ENCODE measurements at places on chromosomes 3 and 15.
A peak's percentile ranks its signal among the peaks of the same experiment; 100 is the strongest.

GRCh38 chr3:187735837-187736236, 9.4 kb downstream of the BCL6 start:
- DNase-seq: no peak

DNA sequence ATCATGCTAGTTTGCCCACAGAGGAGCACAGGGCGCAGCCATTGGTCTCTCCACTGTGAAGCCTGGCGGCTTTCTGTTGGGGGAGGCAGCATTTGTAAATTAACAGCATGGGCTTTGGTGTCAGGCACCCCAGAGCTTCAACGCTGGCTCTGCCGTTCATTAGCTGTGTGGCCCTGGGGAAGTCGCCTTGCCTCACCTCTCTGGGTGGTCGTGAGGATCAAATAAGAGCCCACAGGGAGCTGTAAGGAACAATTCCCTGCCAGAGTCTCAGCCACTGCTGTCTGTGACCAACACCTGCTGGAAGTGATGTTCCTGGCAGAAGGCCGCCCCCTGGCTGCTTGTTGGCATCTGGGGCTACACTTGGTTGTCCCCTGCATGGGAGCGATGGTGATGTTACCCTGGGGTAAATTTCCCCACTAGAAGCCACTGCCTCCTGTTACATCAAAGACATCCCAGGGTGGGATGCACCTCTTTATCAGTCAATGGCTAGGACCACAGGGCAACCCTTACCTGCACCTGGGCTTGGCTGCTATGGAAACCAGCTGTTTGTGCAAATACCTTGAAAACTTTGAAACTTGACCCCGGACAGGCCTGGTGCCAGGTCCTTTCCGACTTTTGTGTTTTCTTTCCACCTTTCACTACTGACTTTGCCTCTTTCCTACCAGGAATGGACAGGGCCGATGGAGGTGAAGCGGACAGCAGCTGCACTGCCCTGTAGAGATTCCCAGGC, 36.9 kb downstream of the DNASE1L3 start:
- DNase-seq: no peak

DNA sequence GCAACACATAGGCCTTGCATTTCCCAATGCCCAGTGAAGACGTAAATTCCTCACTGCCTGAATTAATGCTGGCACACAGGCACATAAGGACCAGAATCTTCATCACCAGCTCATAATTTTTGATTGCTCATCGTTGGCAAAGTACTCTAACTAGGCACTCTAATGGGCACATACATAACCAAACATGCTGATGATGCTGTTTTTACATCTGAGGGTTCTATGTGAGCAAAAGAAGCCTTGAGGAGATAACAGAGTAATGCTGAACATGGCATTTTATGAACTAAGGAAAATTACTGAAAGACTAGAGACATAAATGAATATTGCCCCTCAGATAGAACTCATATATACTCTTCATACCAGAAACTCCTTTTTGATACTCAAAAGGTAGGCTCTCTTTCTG, 387.4 kb downstream of the EPHA6 start:
- DNase-seq: no peak

GRCh38 chr3:160822936-160823335, 66.9 kb downstream of the PPM1L start:
- DNase-seq: no peak

- no peak for DNase-seq
These were observed 232.1 kb downstream of the NECTIN3 start for GRCh38 chr3:111303760-111304159.

GRCh38 chr15:74127954-74128784, 2.2 kb upstream of the ISLR2 start:
- DNase-seq: no peak

GRCh38 chr15:45603881-45604280, 16.7 kb downstream of the BLOC1S6 start:
- no peak for DNase-seq

- peak; percentile 9 for DNase-seq
These were observed 32.8 kb upstream of the MRPL3 start for GRCh38 chr3:131535596-131535995.

GRCh38 chr3:157093096-157093495, 66.9 kb downstream of the CCNL1 start:
- DNase-seq: no peak

DNA sequence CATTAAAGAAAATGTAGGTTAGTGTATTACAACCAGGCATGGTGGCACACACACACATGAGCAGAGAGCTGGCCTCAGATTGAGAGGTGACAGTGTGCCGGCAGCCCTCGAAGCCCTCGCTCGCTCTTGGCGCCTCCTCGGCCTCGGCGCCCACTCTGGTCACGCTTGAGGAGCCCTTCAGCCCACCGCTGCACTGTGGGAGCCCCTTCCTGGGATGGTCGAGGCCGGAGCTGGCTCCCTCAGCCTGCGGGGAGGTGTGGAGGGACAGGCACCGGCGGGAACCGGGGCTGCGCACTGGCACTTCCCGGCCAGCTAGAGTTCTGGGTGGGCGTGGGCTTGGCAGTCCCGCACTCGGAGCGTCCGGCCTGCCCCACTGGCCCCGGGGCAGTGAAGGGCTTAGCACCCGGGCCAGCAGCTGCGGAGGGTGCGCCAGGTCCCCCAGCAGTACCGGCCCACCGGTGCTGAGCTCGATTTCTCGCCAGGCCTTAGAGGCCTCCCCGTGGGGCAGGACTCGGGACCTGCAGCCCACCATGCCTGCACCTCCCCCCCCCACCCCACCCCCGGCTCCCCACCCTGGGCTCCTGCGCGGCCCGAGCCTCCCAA, 80.4 kb upstream of the TMEM158 start:
- no peak for DNase-seq

DNA sequence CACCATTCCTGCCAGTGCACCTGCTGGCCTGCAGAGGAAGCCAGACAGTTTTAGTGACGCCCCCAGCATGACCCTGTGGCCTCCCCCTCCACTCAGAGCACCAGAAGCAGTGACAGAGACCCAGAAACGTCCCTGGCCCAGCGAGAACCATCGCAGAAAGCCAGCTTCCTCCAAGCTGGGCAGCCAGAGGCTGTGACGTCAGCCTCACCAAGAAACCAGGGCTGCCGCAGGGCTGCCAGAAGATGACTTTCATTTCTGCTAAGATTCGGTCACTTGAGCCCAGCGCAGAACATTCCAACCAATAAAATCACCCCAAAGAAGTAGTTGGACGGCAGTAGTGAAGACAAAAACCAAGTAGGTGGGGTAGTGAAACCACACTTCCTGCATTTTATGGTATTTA, 29.6 kb upstream of the RPL32 start:
- DNase-seq: no peak

GRCh38 chr15:63006032-63006878, 36.3 kb upstream of the TPM1 start:
- DNase-seq: no peak

GRCh38 chr3:100438623-100438974, 37.3 kb downstream of the LNP1 start:
- no peak for DNase-seq

DNA sequence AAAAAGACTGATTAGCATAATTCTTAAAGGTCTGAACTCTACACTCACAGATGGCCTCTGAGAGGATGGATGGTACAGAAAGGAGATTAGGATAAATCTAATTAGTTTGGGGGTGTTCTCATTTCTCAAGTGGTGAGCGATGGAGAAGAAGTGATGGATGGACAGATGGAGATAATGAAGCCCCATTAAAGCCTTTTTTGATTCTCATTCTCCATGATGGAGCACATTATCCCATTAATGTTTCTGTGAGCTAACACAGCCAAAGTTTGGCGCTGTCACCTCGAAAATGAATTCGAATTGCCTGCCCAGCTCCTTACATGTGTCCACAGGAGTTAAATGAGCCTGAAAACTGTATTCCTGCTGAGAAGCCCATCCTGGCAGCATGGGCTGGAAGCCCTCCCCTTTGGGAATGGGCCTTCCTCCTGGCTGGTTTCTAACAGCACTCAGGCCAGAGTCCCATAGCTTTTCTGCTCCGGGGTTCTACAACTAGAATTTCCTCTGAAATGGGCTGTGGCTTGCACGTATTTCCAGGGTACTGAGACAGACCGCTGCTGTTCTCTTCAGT, 726.0 kb upstream of the CFAP20DC start:
- no peak for DNase-seq

DNA sequence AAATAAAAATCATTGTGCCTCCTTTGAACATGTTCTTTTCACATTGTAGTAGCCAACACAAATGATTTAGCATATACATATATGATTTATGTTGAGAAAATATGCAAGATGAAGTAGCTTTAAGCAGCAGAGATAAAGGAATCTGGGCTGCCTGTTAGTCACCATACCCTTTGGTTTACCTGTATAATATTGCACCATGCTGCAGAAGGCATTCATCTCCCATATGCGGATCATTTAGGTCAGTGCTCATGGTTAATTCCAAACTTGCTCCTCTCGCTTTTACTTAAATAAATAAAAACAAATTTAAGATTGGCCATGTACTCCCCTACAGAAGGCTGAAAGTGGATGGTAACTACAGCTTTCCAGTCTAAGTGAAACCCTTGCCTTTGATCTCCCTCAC, 86.7 kb upstream of the TBL1XR1 start:
- DNase-seq: no peak

DNA sequence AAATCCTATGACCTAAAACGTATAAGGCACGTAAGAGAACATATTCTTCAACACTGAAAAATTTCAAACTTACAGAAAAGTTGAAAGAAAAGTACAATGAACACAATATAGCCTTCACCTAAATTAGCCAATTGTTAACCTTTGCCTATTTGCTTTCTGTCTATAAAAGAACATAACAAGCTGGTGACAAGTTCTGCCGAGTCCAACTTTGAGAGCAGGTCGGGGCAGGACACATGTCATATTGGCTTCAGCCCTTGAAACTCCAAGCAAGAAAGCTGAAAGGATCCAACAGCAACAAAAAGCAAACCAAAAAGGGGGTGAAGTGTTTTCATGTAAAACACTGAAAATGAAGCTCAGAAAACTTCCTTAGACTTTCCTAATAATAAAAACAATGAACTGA, 59.1 kb downstream of the TBC1D2B start:
- no peak for DNase-seq

GRCh38 chr3:158809642-158810041, 7.8 kb downstream of the MFSD1 start:
- no peak for DNase-seq

- DNase-seq: peak; percentile 75
These were observed 230.3 kb upstream of the TLE3 start for GRCh38 chr15:70327856-70328678.

DNA sequence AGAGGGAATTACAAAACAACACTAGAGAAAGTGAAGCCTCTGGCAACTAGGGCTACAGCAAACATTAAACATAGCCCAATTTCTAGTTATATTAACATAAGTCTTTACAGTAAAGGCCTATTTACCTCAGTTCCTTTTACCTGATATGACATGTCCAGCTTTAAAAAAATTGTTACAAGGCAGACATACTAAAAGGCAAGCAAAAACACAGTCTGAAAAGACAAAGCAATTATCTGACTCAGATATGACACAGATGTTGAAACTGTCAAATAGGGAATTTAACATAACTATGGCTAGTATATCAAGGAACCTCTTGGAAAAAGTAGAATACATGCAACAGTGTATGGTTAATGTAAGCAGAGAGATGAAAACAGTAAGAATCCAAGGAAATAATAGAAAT, 238.6 kb downstream of the RAP2B start:
- no peak for DNase-seq

Data from non-pigmented ciliary epithelial cell (primary cell).